ENCODE measurements at places on chromosomes 4 and X. TPM values are rescaled to one million over a fixed set of nuclear protein-coding genes. Genes with fewer than 3 reads are reported as not detected.

PAQR3 gene
- total RNA-seq, result 76.6 TPM

GRCh38 chr4:22906045-22906444, 213.3 kb downstream of the GBA3 start:
- no peak overlapping the region for H3K4me3 ChIP-seq
- H3K27ac ChIP-seq, result no peak overlapping the region
- H3K36me3 ChIP-seq, result no peaks in the 10 kb centered on the region
- H3K4me1 ChIP-seq, result no peaks in the 10 kb centered on the region
- H3K27me3 ChIP-seq, result no peaks in the 10 kb centered on the region
- DNase-seq, result no peak

- DNase-seq, result no peak
- no peaks in the 10 kb centered on the region for H3K36me3 ChIP-seq
- H3K27me3 ChIP-seq, result no peaks in the 10 kb centered on the region
- H3K4me3 ChIP-seq, result no peak overlapping the region
Measured at GRCh38 chr4:67256388-67257043, 288.8 kb downstream of the CENPC start.

DNA sequence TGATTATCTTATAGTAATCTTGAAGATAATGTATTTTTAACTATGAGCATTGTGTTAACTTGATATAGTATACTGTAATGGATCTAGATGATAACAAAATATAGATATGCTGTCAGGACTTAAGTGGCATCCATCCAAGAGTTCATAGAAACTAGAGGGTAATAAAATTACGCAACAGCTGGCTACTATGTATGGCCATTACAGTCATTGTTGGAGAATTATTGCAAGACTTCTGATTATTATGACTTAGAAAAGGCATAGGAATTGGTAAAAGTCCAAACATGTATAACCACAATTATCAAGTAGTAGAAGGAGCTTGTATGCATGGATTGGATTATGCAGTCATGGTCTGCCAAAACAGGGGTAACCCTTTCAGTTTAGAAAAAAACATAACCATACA, 9.5 kb downstream of the OGT start:
- H3K36me3 ChIP-seq, result no peaks in the 10 kb centered on the region
- no peak overlapping the region for H3K27ac ChIP-seq
- no peak overlapping the region for H3K4me3 ChIP-seq
- no peak for DNase-seq

GRCh38 chr4:80187677-80188076, 9.6 kb upstream of the PRDM8 start:
- DNase-seq, result no peak
- no peaks in the 10 kb centered on the region for H3K36me3 ChIP-seq
- H3K4me1 ChIP-seq, result peaks cover 15% of the 10 kb centered on the region
- peaks cover 5% of the 10 kb centered on the region for H3K27me3 ChIP-seq
- no peak overlapping the region for H3K4me3 ChIP-seq

- no peaks in the 10 kb centered on the region for H3K4me1 ChIP-seq
- no peak overlapping the region for H3K4me3 ChIP-seq
- H3K36me3 ChIP-seq, result no peaks in the 10 kb centered on the region
- H3K27me3 ChIP-seq, result no peaks in the 10 kb centered on the region
- DNase-seq, result no peak
Measured at GRCh38 chr4:168063031-168063430, 29.3 kb upstream of the ANXA10 start.

- no peaks in the 10 kb centered on the region for H3K27me3 ChIP-seq
- H3K4me1 ChIP-seq, result no peaks in the 10 kb centered on the region
- no peak overlapping the region for H3K4me3 ChIP-seq
- DNase-seq, result no peak
- H3K36me3 ChIP-seq, result no peaks in the 10 kb centered on the region
Measured at GRCh38 chr4:120814886-120815285, 107.6 kb downstream of the PRDM5 start.

- no peak overlapping the region for H3K4me3 ChIP-seq
- H3K4me1 ChIP-seq, result peaks cover 5% of the 10 kb centered on the region
- no peaks in the 10 kb centered on the region for H3K27me3 ChIP-seq
- no peaks in the 10 kb centered on the region for H3K36me3 ChIP-seq
- H3K27ac ChIP-seq, result no peak overlapping the region
- DNase-seq, result no peak
Measured at GRCh38 chrX:48899078-48899410, 1.3 kb downstream of the PQBP1 start.

SERTM2 gene
- not detected for total RNA-seq

GNRHR gene
- 0.16 TPM for total RNA-seq

PNMA6F gene
- 0.79 TPM for total RNA-seq

GPRIN3 gene
- total RNA-seq, result 2.5 TPM

- H3K4me1 ChIP-seq, result no peaks in the 10 kb centered on the region
- no peaks in the 10 kb centered on the region for H3K27me3 ChIP-seq
Measured at GRCh38 chrX:20906571-20906970, 467.6 kb upstream of the CNKSR2 start.

PCYT1B gene
- total RNA-seq, result 15.5 TPM

GRCh38 chrX:38973322-38973721, 172.1 kb downstream of the MID1IP1 start:
- H3K4me3 ChIP-seq, result no peak overlapping the region
- no peak for DNase-seq
- no peaks in the 10 kb centered on the region for H3K4me1 ChIP-seq
- no peak overlapping the region for H3K27ac ChIP-seq

PORCN gene
- total RNA-seq, result 110 TPM

DNA sequence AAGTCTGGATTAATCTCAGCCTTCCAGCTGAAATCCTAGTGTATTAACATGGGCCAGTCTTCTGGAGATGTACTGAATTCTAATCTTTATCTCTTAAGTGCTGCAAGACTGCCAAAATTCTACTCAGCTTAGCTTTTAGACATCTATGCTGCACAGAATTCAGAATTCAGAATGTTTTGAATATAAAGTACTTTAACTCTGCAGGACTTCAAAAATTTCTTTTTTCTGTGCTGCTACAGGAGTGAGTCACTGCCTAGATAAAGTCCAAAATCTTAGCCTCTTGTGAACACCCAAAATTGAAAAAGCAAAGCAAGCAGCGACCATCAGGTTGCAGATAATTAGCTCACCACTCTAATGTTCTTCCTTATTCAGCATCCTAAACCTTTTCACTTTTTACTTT, 1092.6 kb upstream of the PCDH10 start:
- no peak overlapping the region for H3K27ac ChIP-seq
- H3K4me3 ChIP-seq, result no peak overlapping the region

HMX1 gene
- 7.3 TPM for total RNA-seq

- H3K4me3 ChIP-seq, result no peak overlapping the region
- H3K36me3 ChIP-seq, result no peaks in the 10 kb centered on the region
- H3K27me3 ChIP-seq, result no peaks in the 10 kb centered on the region
- DNase-seq, result no peak
- no peaks in the 10 kb centered on the region for H3K4me1 ChIP-seq
Measured at GRCh38 chr4:17561195-17561909, 15.6 kb upstream of the LAP3 start.

GRCh38 chr4:41122309-41122708, 92.0 kb downstream of the APBB2 start:
- no peak overlapping the region for H3K4me3 ChIP-seq
- no peaks in the 10 kb centered on the region for H3K36me3 ChIP-seq
- H3K4me1 ChIP-seq, result peaks cover 3% of the 10 kb centered on the region
- H3K27ac ChIP-seq, result no peak overlapping the region

NDUFC1 gene
- total RNA-seq, result 121 TPM

HEPH gene
- total RNA-seq, result 6.3 TPM

IL2 gene
- total RNA-seq, result not detected

ARSJ gene
- 0.74 TPM for total RNA-seq

RBM46 gene
- 46.2 TPM for total RNA-seq

DNA sequence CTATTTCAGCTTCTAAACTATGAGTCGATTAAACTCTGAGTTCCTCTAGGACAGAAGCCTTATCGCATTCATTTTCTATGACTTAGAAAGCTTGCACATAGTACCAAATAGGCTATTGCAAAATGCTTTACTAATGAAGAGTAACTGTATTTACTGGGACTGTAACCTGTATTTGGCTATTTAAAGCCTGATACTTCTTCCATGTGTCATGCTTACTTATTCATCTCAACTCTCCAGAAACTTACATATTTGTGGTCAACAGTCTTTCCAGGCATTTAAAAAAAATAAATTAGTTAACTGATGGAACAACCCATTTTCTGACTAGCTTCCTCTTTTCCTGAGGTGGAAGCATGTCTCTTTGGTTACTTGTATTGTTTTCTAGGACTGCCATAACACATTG, 467.9 kb downstream of the PCDH11X start:
- no peak overlapping the region for H3K4me3 ChIP-seq
- no peaks in the 10 kb centered on the region for H3K27me3 ChIP-seq
- H3K4me1 ChIP-seq, result no peaks in the 10 kb centered on the region
- H3K36me3 ChIP-seq, result no peaks in the 10 kb centered on the region
- DNase-seq, result no peak

DNA sequence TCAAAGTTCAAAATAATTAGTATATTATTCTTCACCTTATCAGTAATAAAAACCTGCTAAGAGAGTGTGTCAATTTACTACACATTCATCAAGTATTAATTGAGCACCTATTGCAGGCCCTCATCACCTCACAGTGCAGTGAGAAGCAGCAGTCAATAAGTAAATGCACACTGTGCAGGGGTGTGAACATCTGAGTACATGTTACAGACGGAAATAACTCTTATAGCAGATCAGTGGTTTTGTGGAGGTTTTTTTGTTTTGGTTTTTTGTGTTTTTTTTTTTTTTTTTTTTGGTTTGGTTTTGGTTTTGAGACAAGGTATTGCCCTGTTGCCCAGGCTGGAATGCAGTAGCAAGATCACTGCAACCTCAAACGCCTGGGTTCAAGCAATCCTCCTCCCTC, 20.3 kb downstream of the KLF3 start:
- peak overlapping the region; percentile 63 for H3K27ac ChIP-seq
- peaks cover 23% of the 10 kb centered on the region for H3K4me1 ChIP-seq
- H3K36me3 ChIP-seq, result no peaks in the 10 kb centered on the region

DNA sequence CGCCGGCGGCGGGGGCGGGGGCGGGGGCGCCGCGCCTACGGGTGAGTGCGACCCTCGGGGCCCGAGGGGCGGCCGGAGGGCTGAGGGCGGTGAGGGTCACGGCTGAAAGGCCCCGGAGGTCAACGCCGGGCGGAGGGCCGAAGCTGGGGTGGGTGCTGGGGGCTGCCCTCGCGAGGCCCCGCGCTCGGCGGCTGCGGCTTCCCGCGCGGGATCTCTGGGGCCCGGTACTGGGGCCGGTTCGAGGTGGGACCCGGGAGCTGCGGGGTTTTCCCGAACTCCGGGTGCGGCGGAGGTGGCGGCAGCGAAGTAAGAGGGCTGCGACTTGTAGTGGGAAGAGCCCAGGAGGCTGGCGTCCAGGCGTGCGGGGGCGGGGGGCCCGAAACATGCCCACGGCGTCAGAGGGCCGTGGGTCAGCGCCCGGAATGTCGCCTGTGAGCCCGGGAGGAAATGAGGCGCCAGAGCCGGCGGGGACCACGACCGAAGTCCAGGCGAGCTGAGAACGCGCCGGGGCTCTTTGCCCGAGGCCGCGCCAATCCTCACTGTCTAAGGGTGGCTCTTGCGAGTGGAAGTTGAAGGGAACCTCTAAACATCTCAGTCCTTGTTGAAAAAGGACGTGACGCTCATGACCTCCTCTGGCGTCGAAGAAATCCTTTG, 407 bp downstream of the IL13RA1 start:
- H3K4me3 ChIP-seq, result peak overlapping the region; percentile 75
- no peaks in the 10 kb centered on the region for H3K4me1 ChIP-seq
- DNase-seq, result peak; percentile 35
- H3K27ac ChIP-seq, result peak overlapping the region; percentile 82

SLC25A31 gene
- total RNA-seq, result 28.1 TPM

DNA sequence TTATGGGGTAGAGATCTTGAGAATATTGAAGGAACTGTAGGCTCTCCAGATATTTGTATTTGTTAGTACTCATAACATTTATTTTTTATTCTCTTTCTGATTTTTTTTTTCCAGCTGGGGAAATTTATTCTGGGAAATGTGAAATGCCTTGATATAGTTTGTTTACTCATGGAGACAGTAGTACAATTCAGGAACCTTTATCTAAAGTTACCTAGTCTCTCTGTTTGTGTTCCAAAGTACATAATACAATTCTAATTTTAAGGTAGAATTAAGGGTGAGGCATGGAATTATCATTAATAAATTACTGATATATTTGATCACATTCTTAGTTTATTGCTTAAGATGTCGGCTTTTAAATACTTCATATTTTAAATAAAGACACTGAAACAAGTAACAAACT, 114.0 kb downstream of the RS1 start:
- no peak for DNase-seq
- H3K27ac ChIP-seq, result no peak overlapping the region
- no peaks in the 10 kb centered on the region for H3K27me3 ChIP-seq
- no peaks in the 10 kb centered on the region for H3K36me3 ChIP-seq
- no peak overlapping the region for H3K4me3 ChIP-seq
- no peaks in the 10 kb centered on the region for H3K4me1 ChIP-seq
